A673 (cell line): ENCODE measurements at places on chromosomes 16 and 17. TPM values are rescaled to one million over a fixed set of nuclear protein-coding genes. Genes with fewer than 3 reads are reported as not detected.

- H3K27me3 ChIP-seq: no peaks in the 10 kb centered on the region
- no peaks in the 10 kb centered on the region for H3K4me1 ChIP-seq
- no peak overlapping the region for H3K4me3 ChIP-seq
Measured at GRCh38 chr17:10614536-10615155, 42.5 kb downstream of the MYH3 start.

GRCh38 chr17:8997994-8998628 is 23.2 kb upstream of the NTN1 start:
- H3K27me3 ChIP-seq: peaks cover 21% of the 10 kb centered on the region
- H3K36me3 ChIP-seq: no peaks in the 10 kb centered on the region
- H3K4me1 ChIP-seq: no peaks in the 10 kb centered on the region
- peak; percentile 77 for DNase-seq
- no peak overlapping the region for H3K4me3 ChIP-seq

- no peak for DNase-seq
- peak overlapping the region; percentile 46 for H3K4me3 ChIP-seq
- H3K36me3 ChIP-seq: no peaks in the 10 kb centered on the region
- peaks cover 62% of the 10 kb centered on the region for H3K27me3 ChIP-seq
- peaks cover 16% of the 10 kb centered on the region for H3K4me1 ChIP-seq
Measured at GRCh38 chr17:73165616-73166404, 1.0 kb downstream of the SSTR2 start.

DNA sequence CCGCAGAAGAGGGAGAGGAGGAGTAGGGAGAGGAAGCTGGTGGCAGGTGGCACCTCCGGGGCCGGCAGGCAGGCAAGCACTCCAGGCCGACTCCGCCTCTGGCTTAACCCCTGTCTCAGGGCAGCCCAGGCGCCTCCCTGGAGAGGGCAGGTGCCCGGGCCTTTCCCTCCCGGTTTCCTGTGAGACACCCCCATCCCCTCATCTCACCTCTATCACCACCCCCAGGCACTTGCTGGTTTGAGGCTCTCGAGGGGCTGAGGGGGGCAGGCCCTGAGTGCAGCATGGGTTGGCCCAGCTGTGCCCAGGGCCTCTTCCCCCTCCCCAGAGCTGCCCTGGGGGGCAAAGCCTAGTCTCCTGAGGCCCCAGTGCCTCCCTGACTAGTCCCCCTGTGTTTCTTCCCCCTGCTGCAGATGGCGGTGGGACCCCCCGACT is 6.0 kb downstream of the DOC2A start:
- H3K4me3 ChIP-seq: no peak overlapping the region
- DNase-seq: no peak
- H3K4me1 ChIP-seq: peaks cover under 1% of the 10 kb centered on the region
- H3K27me3 ChIP-seq: no peaks in the 10 kb centered on the region
- peaks cover 11% of the 10 kb centered on the region for H3K36me3 ChIP-seq

The ANKFN1 gene
- not detected in 2 replicates for total RNA-seq

- H3K4me3 ChIP-seq: no peak overlapping the region
- H3K36me3 ChIP-seq: no peaks in the 10 kb centered on the region
- no peak overlapping the region for H3K27ac ChIP-seq
- no peaks in the 10 kb centered on the region for H3K4me1 ChIP-seq
Measured at GRCh38 chr16:58102665-58103392, 26.4 kb downstream of the CFAP20 start.

- H3K36me3 ChIP-seq: no peaks in the 10 kb centered on the region
- no peak for DNase-seq
- H3K27ac ChIP-seq: no peak overlapping the region
- H3K4me3 ChIP-seq: no peak overlapping the region
- H3K4me1 ChIP-seq: no peaks in the 10 kb centered on the region
- H3K27me3 ChIP-seq: no peaks in the 10 kb centered on the region
Measured at GRCh38 chr17:38908676-38909181, 16.7 kb upstream of the LASP1NB start.

DNA sequence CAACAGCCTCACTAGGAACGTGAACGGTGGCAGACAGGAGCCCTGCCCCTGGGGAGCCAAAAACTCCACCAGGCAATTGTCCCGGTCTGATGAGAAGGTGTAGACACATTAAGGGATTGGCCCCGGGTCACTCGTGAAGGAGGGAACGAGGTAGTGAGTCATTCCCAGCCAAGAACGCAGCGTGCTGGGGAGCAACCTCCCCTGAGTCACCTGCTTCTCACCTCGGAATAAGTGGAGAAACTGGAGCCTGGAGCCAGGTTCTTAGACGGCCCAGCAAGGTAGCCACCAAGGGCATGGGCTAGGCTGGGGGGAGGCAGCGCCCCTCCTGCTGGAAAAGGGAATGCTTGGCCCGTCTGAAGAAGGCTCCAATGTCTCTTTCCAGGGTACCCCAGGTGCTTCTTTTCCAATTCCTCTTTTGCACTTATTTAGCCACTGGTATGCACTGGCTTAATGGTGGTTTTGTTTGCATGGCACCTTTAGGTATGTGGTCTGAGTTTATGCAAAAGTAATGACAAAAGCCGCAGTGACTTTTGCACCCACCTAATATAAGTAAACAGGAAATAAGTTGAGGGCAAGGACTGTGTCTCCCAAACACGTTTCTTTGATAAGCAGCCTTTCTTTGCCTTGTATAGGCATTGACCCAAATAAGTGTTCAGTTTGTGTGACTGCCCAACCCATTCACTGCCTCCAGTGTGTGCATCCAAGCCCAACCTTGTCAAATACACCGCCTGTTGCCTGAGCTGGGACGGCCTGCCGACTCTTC is 1.8 kb upstream of the HELZ start:
- peak overlapping the region; percentile 88 for H3K4me3 ChIP-seq
- H3K36me3 ChIP-seq: peaks cover 5% of the 10 kb centered on the region
- no peaks in the 10 kb centered on the region for H3K27me3 ChIP-seq
- no peak for DNase-seq
- H3K27ac ChIP-seq: no peak overlapping the region
- H3K4me1 ChIP-seq: peaks cover 14% of the 10 kb centered on the region

DNA sequence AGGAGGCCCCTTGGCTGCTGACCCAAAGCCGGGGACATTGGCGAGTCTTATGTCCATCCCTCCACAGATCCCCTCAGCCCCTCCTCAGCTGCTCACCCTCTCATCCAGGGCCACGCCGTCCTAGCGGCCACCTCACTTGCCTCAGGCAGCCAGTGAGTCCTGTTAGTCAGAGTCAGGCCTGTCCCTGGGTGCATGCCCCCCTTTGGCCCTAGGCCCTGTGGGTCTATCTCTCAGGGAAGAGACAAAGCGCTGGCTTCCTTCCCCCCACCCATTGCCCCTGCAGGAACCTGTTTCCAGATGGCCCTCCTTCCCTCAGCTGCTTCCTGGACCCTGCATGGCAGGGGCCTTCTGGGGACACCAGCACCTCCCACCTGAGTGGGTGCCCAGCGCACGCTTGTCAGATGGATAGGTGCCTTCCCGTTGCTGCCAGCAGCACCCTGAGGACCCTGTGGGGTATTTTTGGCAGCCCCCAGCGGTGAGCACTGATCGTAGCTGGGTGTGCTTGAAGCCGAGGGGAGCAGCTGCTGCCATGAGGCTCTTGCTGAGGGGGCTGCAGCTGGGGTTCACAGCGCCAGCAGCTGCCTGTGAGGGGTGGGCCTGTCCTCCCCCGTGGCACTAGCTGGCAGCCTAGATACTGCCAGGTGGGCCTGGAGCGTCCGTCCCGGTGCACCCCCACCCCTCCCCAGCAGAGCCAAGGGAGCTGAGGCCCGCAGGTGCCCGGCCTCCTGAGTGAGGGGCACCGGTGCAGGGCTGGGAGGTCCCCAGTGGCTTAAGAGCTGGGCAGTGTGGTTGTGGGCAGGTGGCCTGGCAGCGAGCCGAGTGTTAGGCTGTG is 8.4 kb downstream of the DBNDD1 start:
- no peak overlapping the region for H3K27ac ChIP-seq
- H3K36me3 ChIP-seq: no peaks in the 10 kb centered on the region
- DNase-seq: no peak
- H3K4me1 ChIP-seq: no peaks in the 10 kb centered on the region
- H3K4me3 ChIP-seq: no peak overlapping the region

The IL17C gene
- 0.28 TPM in 1 of 2 replicates, not detected in the other for total RNA-seq

The SULT1A3 gene
- 14.1 and 21.2 TPM in 2 replicates for total RNA-seq
